ENCODE measurements at places on chromosomes 12 and 14. TPM values are rescaled to one million over a fixed set of nuclear protein-coding genes. Genes with fewer than 3 reads are reported as not detected.

Gene SAMD15
- total RNA-seq: under 0.01 TPM

Gene PLEKHD1
- total RNA-seq: 0.26 TPM

Gene CNTN1
- 30.3 TPM for total RNA-seq

Gene KRT78
- total RNA-seq: 5.3 TPM

Gene ZC3H10
- 3.5 TPM for total RNA-seq

Gene ZDHHC22
- not detected for total RNA-seq

Gene STXBP6
- total RNA-seq: not detected

Gene WASHC4
- total RNA-seq: 60.8 TPM

Gene SERPINA12
- not detected for total RNA-seq

Gene CMA1
- total RNA-seq: not detected

Gene PYGL
- 94.2 TPM for total RNA-seq

Gene OR11H7
- not detected for total RNA-seq

Gene EPYC
- not detected for total RNA-seq

Gene TNS2
- 1.3 TPM for total RNA-seq

Gene TNFAIP2
- total RNA-seq: 21.1 TPM

Gene MYO1H
- not detected for total RNA-seq

Gene DNAI7
- total RNA-seq: 0.13 TPM

Gene ATP5F1B
- total RNA-seq: 608 TPM

Gene HSPA2
- total RNA-seq: 4.2 TPM

Gene GDF3
- total RNA-seq: not detected

Gene RNASE3
- not detected for total RNA-seq
